Small intestine (tissue), 16 donors: ENCODE measurements at places on chromosomes 12 and 14.
A peak's percentile ranks its signal among the peaks of the same experiment; 100 is the strongest.

DNA sequence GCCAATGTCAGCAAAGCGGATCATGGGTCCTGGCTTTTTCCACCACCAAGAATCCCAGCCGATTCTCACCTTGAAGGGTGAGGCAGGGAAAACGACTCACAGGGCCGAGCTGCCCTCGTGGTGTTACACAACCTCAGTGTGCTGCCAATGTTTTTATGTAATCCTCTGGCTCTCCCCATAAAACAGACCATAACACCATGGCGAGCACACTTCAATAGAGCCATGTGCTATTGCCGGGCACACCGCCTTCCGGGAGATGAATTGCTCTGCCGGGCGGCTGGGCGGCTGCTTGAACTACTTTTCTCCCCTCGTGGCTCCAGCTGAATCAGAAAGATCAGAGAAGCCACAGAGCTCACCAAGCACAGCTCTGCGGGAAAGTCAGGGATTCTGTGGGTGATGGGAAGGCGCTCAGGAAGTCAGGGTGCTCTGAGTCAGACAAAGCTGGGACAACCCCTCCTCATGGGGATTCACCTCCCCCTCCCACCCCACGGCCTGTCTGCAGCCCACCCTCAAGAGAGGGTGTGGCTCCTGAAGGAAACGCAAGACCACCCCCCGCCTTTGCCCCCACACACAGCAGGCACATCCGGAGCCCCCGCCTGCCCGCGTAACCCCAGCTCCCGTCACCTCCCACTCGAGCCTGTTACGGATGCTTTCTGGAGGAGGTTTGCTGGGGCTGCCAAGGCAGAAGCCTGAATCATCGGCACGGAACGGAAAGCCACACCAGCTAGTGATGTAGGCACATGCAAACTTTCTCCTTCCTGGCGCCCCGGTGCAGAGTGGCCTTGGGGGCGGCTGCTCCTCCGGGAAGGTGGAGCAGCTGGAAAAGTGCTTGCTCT is 1.8 kb downstream of the GALNT9 start:
- no peak for DNase-seq

- DNase-seq, result no peak
Observed at GRCh38 chr12:88868050-88868449, 287.8 kb upstream of the KITLG start.

DNA sequence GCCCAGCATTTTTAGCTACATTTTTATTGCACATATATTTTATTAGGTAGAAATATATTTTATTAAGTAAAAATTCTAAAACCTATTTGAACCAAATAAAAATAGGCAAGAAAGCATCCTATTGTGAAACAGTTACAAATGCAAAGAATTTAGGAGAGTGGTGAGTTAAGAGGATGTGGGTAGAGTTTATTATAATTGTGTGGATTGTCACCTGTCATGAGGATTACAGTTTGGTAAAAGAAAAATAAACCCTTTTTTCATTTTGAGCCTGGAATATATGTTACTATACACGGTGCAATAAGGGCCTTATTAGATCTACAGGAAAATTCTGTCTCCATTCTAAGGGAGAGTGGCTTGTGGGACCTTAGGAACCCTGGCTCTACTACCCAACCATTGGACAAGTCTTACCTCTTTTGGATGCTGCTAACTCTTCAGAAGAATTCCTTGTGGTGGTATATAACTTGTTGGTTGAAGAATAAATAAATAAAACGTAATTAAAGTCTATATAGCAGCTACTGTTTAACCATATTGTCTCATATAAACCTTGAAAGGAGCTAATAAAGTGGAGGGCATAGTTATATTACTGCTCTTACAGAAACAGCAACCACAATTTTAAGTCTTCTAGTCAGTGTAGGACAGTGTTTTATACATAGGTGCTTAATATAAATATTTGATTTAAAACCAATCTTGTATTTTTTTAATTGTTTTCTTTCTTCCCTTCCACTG is 67.8 kb downstream of the FGD4 start:
- no peak for DNase-seq

DNA sequence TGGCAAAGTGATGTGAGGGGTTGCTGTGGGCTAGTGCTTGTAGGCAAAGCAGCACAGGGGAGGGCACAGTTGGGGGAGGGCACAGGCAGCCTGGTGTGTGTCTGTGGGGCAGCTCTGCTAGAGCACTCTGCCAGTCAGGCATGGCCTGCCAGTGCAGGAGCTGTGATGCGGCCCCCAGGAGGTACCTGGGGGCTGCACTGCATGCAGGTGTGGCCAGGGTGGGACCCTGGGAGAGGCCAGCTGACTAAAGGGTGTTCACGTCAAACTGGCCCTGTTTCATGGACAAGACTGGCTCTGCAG is 54.1 kb downstream of the FRS2 start:
- DNase-seq, result no peak

- peak; percentile 3 for DNase-seq
Observed at GRCh38 chr12:106074706-106075392, 63.9 kb downstream of the NUAK1 start.

DNA sequence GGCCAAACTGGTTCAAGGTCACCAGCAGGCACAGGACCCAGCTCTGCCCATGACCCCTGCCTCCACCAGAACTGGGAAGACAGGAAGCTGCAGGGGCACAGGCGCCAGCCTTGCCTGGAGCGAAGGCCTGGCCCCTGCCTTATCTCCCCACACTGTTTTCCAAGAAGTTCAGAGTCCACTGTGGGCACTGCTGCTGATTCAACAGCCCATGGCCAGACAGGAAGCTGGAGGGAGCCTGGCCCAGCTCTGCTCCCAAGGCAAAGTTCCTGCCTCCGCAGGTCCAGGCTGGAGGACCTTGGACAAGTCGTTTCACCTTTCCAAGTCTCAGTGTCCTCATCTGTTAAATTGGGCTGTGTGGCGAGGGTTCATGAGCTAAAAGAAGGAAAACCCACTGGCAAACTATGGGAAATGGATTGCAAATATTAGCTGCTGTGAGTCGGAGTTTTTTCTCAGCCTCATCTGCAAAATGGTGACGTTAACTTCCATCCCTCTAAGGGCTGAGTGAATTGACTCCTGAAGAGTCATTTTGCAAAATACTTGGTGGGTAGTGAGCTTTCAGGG is 1.2 kb downstream of the PHETA1 start:
- peak; percentile 97 for DNase-seq

DNA sequence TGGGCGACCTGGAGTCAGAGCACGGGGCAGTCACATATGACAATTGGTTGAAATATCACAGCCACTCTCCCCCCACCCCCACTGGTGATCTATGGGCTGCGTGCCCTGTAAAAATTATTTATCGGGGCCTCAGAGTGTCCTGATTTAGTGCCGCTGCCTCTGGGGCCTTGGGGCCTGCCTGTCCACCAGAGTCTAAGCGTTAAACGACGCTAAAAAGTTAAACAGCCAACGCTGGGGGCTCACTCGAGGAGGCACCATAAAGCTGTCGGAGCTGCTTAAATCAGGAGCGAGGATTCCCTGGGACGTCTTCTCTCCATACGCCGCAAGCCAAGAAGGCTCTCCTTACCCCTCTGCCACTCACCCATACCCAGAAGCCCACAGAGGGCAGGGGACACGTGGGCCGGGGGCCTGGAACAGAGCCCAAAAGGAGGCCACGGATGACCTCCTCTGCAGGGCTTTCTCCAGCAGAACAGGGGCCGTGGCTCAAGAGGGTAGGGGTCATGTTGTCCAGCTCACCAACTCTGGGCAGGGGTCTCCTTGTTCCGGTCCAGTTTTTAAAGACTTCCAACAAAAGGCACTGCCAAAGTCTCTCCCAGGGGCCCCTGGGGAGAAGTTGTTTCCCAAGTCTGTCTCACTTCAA is 42.2 kb downstream of the SMUG1 start:
- no peak for DNase-seq

DNA sequence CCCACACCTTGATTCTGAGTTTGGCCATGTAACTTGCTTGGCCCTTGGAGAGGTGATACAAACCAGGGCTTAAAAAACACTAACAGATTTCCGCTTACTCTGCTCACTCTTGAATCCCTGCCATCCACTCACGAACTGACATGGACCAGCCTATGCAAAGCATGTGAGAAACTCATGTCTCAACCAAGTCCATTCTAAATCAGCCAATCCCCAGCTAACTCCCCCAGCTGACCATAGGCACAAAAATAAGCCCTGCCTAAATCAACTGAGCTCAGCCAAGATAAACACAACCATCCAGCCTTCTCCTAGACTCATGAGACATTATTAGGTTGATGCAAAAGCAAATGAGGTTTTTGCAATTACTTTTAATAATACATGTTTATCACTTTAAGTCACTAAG is 353.9 kb upstream of the TBX3 start:
- DNase-seq, result no peak

GRCh38 chr14:60590991-60591414 is 58.3 kb downstream of the SIX1 start:
- no peak for DNase-seq

DNA sequence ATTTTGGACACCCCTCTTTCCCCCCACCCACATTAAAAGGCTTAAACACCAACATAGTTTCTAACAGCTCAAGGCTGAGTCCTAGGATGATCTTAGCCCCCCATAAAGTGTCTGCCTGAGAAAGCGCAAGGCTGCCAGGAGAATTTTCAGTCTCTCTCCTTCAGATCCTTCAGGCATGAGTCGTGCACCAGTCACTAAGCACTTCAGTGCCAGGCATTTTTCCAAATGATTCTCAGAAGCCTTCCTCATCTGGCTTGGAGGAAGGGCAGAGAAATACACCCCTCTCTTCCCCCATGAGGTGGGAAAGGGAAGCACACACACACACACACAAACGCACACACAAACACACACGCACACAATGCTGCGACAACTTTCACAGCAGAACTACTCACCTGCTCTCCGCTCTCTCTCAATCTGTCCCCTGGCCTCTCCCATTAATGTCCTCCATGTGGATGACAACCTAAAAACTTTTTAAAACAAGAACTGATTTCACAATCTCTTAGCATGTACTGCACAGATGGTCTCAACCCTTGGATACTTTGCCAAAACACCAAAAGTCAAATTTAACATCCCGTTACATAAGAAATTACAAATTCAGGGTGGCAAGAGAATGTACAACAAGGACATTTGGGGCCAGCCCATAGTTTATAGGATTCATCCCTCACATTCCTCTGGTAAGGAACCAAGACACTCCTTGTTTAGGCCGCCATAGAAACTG is 49.8 kb downstream of the CKAP4 start:
- DNase-seq, result no peak

DNA sequence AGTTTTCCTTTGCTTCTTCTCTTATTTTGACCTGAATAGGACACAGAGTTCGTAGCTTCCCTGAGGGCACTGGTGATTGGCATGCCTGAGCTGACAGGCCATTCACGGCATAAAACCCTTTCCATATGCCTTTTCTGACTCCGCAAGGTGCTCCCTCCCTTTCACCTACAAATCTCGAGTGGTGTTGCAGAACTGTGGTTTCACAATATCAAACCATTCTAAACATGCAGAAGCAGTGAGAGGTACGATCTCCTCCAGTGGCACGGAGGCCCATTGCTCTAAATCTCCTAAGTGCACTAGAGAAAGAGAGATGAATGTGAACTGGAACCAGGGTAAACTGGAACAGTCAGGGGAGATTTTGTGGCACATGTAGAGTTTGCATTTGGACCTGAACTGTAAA is 23.9 kb downstream of the CLSTN3 start:
- no peak for DNase-seq

GRCh38 chr14:101584055-101584859 is 23.0 kb downstream of the DIO3 start:
- no peak for DNase-seq

- no peak for DNase-seq
Observed at GRCh38 chr12:114339626-114340025, 66.3 kb downstream of the TBX5 start.

GRCh38 chr14:22768947-22769346 is 2.5 kb downstream of the OXA1L start:
- no peak for DNase-seq

- DNase-seq, result no peak
Observed at GRCh38 chr12:9649532-9649940, 20.0 kb upstream of the CLEC2D start.

DNA sequence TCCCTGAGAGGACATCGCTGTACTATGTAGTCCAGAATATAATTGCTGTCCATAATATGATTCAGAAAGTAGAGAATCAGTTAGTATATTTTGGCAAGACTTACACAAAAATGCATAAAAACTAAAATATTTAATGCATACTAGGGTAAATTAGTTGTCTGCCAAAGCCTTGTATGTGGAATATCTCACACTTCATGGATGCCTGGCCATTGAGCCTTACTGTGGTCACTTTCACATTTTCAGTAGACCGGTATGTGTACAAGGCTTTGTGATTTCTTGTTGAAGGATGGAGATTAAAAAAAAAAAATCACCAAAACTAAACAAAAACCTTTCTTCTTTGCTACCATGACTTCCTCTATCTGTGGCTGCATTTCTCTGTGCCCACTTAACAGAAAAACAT is 197.3 kb upstream of the DDHD1 start:
- DNase-seq, result no peak

DNA sequence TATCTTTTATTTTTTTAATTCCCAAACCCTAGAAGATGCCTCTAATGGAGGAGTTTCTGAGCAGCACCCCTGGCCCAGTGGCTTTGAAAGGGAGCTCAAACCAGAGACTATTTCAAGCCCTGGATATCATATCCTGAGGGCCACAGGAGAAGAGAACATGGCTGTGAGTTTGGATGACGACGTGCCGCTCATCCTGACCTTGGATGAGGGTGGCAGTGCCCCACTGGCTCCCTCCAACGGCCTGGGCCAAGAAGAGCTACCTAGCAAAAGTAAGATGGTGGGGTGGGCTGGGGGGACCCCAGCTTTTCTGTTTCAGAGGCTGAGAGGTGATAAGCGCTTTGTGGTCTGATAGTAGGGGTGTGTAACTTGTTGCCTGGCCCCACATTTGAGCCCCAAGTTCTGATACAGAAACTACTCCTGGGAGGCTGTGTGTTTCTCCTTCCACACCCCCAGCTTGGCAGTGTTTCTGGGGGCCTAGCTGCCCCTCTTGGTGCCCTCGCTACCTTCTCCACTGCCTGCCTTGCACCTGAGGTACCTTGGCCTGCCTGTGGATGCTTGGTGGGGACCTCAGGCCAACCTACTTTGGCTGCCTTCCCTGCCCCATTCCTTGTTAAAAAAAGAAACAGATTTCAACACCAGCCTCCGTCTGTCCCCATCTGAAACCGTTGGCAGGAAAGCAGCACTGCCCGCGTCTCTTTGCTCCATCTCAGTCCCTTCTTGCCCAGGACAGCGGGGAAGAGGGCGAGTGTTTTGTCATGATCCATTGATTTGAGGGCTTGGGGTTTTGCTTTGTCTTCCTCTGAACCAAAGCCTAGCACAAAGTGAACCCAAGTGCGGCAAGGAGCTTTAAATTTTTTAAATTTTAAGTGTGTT is 5.7 kb downstream of the TPCN1 start:
- DNase-seq, result no peak

DNA sequence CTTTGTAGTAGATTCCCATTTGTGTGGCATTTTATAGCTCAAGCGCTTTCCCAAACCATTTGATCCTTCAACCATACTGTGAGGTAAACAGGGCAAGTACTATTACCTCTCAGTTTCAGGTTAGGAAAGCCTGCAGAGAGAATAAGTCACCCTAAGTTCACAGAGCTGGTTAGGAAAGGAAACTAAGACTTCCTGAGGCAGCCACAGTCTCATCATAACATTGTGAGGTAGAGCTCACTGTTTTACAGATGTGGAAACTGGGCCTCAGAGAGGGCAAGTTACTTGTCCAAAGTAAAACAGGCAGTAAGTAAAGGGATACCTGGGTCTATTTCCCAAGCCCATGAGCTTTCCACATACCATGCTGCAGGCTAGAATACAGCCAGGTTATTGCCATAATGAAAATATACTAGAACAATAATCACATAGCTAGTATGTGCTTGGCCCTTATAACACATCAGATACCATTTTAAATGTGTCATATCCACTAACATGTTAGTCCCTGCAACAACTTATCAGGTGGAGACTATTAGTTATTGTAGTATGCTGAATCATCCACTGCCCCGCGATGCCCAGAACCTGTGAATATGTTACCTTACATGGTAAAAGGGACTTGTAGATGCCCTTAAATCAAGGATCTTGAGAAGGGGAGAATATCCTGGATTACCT is 150.9 kb upstream of the GRIP1 start:
- no peak for DNase-seq
